ENCODE measurements at places on chromosomes 5 and 9. TPM values are rescaled to one million over a fixed set of nuclear protein-coding genes. Genes with fewer than 3 reads are reported as not detected.

Gene PROP1
- total RNA-seq, result not detected

Gene GDNF
- 0.60 TPM for total RNA-seq

Gene GRXCR2
- not detected for total RNA-seq

Gene SPACA9
- 6.5 TPM for total RNA-seq

Gene PDCD1LG2
- 1.9 TPM for total RNA-seq

Gene ABO
- total RNA-seq, result 4.5 TPM

Gene MYMK
- total RNA-seq, result not detected

Gene CEP120
- 20.5 TPM for total RNA-seq

Gene SPINK4
- total RNA-seq, result not detected

Gene IFNK
- total RNA-seq, result not detected

Gene GABRB2
- total RNA-seq, result not detected

Gene BARHL1
- total RNA-seq, result not detected

GRCh38 chr9:87256973-87257372 lies 240.7 kb upstream of the DAPK1 start:
- DNase-seq, result no peak

GRCh38 chr5:94081088-94081487 lies 339.7 kb upstream of the POU5F2 start:
- DNase-seq, result no peak

- no peak for DNase-seq
Measured at GRCh38 chr5:119864286-119864685, 234.9 kb downstream of the FAM170A start.

GRCh38 chr5:76402251-76402885 lies 717 bp upstream of the IQGAP2 start:
- DNase-seq, result peak; percentile 10

- DNase-seq, result peak; percentile 94
Measured at GRCh38 chr9:33320568-33321261, 30.4 kb downstream of the NFX1 start.

DNA sequence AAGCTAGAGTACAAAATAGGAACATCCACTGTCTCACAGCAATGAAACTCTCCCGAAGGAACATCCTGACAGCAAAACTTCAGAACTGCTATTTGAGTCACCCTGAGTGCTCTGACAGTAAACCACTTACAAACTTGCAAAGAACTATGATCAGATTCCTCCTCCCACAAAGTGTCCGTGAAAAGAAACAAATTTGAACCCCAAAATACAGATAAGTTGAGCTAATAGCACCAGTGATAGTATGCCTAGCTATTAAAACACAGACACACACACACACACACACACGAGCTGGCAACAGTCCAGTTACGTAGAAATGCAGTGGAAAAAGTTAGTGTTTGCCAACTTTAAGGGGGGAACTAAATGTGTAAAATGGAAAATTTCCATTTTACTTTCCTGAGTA lies 3.1 kb upstream of the GLIS3 start:
- no peak for DNase-seq

- peak; percentile 99 for DNase-seq
Measured at GRCh38 chr5:169695919-169696490, 58.9 kb downstream of the DOCK2 start.

GRCh38 chr9:109441296-109441695 lies 56.8 kb downstream of the PTPN3 start:
- no peak for DNase-seq

- DNase-seq, result no peak
Measured at GRCh38 chr9:80622508-80622907, 1050.7 kb downstream of the TLE4 start.

DNA sequence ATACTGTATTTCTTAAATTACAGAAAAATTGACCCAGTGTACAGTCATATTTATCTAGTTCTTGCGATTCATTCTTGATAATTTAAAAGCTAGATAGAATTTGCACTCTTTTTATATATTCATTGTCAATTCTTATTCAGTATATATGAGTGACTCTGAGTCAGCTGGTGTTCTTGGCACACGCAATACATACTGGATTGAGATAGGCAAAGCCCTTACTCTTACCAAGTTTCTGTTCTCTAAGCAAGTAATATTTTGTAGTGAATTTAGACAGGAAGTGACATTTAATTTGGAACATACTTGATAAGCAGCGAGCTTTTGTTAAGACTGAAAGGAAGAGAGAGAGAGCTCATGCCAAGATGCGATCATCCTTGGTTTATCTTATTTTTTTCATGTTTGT lies 57.7 kb downstream of the GPBP1 start:
- no peak for DNase-seq

- peak; percentile 15 for DNase-seq
Measured at GRCh38 chr5:16787278-16787677, 148.8 kb downstream of the MYO10 start.

- DNase-seq, result no peak
Measured at GRCh38 chr5:125455041-125455440, 708.6 kb upstream of the ZNF608 start.

- no peak for DNase-seq
Measured at GRCh38 chr5:68465133-68465532, 249.6 kb downstream of the PIK3R1 start.

- no peak for DNase-seq
Measured at GRCh38 chr9:16360247-16360646, 510.2 kb downstream of the BNC2 start.

DNA sequence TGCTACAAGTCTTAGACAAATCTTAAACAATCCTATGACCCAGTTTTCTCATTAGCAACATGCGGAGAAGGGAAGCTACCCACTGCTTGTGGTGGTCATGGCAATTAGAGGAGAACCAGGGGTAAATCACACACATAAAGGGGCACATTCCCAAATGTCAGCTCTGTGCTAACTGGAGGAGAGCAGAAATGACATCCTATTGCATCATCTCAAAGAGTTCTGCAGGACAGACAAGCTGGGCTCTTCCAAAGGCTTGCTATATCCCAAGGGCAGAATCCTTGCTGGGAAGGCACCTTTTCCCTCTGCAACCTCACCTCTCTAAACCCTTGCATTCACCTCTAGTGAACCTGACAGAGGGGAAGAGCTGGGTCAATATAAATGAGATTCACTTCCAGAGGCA lies 17.0 kb upstream of the WWC1 start:
- DNase-seq, result no peak

DNA sequence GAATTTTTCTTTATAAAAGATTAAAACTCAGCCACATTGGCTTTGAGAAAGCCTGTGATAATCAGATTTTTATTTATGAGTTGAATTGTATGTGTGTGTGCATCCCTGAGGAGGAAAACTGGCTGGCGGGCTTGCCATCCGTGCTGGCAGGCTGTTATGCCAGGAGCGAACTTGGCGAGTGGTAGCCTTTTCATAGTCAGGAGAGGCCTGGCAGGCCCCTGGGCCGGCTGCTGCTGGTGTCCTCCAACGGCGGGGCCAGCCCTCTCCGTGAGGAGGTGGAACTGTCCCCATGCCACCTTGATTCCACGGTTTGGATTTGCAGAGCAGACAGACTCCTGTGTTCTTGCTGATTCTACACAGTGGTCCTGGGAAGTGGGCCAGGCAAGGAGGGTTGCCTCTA lies 43.3 kb downstream of the ZNF618 start:
- no peak for DNase-seq

DNA sequence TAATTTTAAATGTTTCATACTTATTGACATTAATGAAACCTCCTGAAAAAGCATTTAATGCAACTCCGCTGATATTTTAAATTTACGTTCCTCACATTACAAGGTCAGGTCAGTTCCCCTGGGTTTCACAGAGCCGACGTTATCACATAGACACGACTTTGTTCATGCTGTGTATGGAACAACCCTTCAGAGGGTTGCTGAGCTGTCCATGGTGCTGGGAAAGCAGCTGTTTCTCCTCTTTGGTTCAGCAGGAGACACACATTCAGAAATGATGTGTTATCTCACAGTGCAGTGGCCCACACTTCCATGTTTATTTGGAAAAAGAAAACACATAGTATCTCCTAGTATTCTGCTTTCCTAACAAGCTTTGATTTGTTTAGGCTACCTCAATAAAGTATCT lies 53.5 kb downstream of the PPP2R2B start:
- peak; percentile 38 for DNase-seq

- no peak for DNase-seq
Measured at GRCh38 chr5:87390075-87390474, 22.7 kb downstream of the CCNH start.

DNA sequence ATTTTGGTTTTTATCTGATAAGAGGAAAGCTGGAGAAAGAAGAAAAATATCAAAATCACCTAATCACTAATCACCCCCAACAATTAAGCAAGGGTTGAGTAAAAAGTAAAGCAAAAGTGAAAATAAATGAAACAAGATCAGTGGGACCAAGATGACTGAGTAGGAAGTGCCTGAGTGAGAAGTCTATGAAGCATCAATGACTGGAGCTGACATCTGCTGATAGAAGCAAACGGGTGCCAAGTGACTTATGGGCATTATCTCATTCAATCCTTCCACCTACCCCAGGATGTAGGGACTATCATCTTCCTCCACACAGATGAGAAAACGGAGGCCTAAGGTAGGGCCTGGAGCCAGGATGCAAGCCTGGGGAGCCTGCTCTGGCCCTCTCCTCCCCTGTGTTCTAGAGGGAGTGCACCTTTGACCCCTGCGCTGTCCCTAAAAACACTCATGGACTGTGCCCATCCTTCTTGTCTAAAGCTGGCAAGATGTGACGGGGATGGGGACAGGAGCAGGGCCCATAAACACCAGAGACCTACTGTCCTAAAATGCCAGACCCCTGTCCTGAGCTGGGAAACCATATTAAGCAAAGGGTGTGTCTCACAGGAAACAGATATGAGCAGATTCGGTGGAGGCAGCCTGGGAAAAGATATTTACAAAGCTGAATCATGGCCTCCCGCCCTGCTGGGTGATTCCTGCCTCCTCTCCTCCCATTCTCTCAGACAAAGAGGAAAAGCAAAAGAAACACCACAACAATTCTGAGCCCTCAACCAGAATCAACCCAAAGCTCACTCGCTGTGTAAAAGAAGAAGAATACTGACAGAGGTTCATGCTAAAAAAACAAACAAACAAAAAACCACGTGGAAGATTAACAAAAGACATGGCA lies 116.0 kb downstream of the AUH start:
- DNase-seq, result peak; percentile 11

DNA sequence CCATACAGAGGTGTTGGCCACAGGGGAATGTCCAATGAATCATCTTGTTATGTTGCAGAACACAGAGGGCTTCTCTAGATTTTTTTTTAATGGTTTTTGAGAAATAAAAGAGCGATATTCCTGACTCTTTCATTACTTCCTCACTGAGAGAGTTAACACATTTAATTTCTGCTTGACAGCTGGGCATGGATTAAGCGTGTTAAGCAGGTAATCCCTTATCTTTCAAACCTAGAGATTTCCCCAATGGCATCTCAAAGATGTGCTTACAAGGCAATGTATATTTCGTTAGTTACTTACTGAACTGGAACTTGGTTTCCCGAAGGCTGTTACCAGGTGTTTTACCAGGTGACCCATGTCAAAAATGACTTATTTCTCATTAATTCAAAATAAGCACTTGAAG lies 21.8 kb upstream of the ADCY2 start:
- DNase-seq, result no peak

DNA sequence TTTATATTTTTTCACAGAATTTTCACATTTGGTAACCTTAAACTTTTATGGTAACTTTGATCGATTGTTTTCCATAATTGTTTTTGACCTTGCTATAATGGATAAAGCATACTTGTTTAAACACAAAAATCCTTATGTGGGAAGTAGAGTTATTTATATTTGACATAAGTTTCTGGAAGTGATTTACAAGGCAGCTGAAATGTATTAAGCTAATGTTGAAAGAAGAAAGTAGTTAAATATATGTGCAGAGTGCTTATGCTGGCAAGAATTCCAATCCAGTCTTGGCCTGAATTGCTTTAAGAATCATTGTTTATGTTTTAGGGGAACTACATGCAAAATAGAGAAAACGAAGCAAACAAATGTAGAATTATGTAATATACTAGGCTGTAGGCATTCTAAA lies 763.6 kb downstream of the TAF11L14 start:
- DNase-seq, result no peak

GRCh38 chr9:10753474-10753873 lies 140.7 kb upstream of the PTPRD start:
- no peak for DNase-seq

- no peak for DNase-seq
Measured at GRCh38 chr5:138385660-138386059, 33.2 kb downstream of the KDM3B start.

DNA sequence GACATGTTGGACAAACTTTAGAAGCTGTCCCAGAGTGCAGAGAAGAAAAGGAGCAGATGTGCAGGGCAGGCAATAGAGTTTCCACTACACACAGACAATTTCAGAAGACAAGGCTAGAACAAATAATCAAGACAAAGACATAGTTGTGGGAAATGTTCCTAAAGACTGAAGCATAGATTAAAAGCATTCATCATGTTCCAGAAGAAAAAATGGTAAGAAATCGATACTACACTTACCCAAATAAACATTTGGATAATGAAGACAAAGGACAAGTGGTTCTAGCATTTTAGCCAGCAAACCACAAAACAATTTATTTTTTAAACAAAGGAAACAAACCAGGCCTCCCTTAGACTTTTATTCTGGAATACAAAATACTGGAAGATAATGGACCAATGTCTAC lies 97.9 kb downstream of the FSTL4 start:
- no peak for DNase-seq

GRCh38 chr9:126992427-126992826 lies 77.8 kb downstream of the RALGPS1 start:
- no peak for DNase-seq

- DNase-seq, result peak; percentile 33
Measured at GRCh38 chr9:2624051-2624682, 2.6 kb downstream of the VLDLR start.

DNA sequence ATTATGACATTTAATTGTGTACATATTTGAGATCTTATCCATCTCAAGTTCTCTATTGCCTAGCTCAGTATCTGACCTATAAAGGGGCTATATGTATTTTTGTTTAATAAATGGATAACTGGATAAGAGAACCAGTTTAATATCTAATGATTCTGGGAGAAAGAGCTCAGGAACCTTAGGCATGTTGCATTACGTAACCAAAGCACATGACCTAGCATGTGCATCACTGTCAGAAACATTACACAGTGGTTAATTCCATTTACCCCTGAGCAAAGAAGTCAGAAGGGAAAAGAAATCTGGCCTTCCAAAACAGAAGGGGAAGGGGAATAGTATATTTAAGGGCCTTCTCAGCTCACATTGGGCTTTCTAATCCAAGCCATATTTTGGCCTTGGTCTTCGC lies 12.3 kb downstream of the PAPPA start:
- peak; percentile 81 for DNase-seq

GRCh38 chr5:3225201-3225960 lies 370.3 kb upstream of the IRX1 start:
- DNase-seq, result no peak

GRCh38 chr5:125394661-125395280 lies 648.3 kb upstream of the ZNF608 start:
- DNase-seq, result peak; percentile 88

DNA sequence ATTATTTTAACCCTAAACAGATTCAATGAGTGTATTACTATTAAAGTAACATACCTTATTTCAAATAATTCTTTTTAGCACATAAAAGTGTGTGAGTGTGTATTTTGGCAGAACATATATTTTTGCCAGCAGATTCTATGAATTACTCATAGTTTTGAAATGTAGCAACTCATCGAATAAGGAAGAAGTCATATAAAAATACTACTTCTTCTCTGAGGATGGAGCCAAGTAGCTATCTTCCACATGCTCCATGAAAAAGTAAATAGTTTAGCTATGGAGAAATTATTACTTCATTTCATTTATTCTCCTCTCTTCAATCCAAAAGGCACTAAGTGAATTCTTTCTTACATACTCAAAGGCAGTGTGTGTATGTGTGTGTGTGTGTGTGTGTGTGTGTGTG lies 1090.4 kb upstream of the CDH6 start:
- DNase-seq, result no peak

- no peak for DNase-seq
Measured at GRCh38 chr5:139671096-139671841, 23.1 kb downstream of the CXXC5 start.
